ENCODE measurements at places on chromosomes 1 and 21.

GRCh38 chr1:233328142-233328921, 808 bp downstream of the MAP3K21 start:
- peak; percentile 14 for DNase-seq

- no peak for DNase-seq
These were observed 347.9 kb upstream of the ADGRL2 start for GRCh38 chr1:81452693-81453366.

DNA sequence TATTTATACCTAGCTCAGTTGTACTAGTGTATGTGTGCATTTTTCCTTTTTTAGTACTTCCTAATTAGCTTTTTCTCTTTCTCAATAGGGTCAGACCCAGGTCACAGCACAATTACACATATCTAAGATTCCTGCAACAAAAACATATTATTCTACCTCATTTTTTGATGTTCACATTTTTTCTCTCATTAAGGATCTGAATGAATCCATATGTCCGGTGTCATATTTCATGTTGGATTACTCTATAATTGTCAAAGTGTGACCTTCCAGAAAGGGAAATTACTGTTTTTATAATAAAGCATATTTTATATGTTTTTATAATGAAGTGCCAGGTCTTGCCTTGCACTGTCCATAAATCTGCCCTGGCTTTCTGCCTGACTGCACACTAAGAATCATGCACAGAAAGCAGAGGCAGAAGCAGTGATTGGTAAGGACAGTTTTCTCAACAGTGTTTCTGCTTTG, 143.7 kb downstream of the KCNT2 start:
- DNase-seq = no peak

DNA sequence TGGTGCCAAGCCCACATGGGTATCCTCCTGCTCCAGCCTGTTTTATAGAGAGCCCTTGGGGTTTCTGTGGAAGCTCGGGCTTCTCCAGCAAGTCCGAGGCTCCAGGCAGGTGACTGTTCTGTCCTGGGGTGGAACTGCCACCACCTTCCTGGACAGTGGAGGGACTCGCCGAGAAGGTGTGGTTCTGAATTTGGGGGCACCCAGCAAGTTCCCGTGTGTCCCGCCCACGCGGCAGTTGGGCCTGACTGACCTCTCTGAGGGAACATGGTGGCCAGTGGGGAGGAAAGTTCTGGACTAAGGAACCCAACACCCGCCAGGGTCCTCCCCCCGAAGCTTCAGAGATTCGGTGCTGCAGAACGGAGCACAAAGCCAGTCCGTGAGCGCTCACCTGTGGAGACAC, 158.1 kb upstream of the C1orf174 start:
- DNase-seq = no peak

- no peak for DNase-seq
These were observed 42.0 kb upstream of the LHX8 start for GRCh38 chr1:75092141-75092540.

- DNase-seq = no peak
These were observed 8.4 kb downstream of the RPS6KA1 start for GRCh38 chr1:26537951-26538352.

- no peak for DNase-seq
These were observed 26.8 kb upstream of the RNF19B start for GRCh38 chr1:32991386-32991785.

DNA sequence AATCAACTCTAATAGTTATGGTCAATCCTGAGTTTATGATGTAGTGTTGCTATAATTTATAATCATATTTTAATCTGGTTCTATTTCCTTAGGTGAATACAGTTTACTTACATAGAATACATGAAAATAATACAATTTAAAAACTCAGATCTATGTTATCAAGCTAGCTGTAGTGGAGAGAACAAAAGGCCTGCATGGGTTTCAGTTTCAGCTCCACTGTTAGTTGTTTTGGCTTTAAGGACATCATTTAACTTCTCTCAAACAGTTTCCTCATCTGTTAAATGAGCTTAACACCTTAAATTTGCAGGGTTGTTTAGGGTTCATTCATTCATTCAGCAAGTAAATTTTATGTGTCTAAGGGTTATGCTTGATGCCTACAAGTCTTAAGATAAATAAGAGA, 98.4 kb upstream of the KIAA1614 start:
- no peak for DNase-seq

GRCh38 chr21:31293986-31294385, 50.1 kb downstream of the TIAM1 start:
- no peak for DNase-seq

GRCh38 chr1:87113313-87113712, 198.9 kb downstream of the HS2ST1 start:
- no peak for DNase-seq

DNA sequence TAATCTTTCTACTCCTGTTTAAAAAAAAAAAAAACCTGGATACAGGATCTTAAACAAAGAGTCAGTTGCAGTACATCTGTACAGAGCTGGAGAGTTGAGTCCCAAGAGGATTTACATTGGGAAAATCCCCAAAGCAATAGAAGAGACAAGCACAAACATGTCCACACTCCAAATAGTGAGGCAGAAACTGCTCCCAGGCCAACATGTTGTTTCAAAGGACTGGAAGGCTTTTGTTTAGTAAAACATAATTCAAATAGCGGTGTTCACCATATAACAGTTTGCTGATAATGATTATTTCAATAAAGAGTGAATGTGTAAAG, 425.4 kb downstream of the ADGRL2 start:
- DNase-seq = no peak

DNA sequence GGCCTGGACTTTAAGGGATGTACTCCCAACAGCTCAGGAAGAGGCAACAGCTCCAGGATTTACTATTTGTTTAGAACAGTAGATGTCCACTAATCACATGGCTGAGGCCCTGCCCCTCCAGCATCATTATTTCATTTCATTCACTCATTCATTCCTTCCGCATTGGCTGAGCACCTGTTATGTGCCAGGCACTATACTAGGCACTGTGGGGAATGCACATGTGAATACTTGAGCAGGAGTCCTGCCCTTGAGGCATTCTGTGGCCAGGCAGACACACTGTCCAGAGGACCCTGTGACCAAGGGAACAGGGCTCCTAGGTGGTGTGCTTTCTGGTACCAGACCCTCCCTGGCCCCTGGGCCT, 24.3 kb downstream of the KIAA1614 start:
- DNase-seq = no peak
